ENCODE measurements at places on chromosomes 16 and 17.

- DNase-seq, result no peak
Observed at GRCh38 chr17:37562016-37562745, 47.0 kb downstream of the SYNRG start.

DNA sequence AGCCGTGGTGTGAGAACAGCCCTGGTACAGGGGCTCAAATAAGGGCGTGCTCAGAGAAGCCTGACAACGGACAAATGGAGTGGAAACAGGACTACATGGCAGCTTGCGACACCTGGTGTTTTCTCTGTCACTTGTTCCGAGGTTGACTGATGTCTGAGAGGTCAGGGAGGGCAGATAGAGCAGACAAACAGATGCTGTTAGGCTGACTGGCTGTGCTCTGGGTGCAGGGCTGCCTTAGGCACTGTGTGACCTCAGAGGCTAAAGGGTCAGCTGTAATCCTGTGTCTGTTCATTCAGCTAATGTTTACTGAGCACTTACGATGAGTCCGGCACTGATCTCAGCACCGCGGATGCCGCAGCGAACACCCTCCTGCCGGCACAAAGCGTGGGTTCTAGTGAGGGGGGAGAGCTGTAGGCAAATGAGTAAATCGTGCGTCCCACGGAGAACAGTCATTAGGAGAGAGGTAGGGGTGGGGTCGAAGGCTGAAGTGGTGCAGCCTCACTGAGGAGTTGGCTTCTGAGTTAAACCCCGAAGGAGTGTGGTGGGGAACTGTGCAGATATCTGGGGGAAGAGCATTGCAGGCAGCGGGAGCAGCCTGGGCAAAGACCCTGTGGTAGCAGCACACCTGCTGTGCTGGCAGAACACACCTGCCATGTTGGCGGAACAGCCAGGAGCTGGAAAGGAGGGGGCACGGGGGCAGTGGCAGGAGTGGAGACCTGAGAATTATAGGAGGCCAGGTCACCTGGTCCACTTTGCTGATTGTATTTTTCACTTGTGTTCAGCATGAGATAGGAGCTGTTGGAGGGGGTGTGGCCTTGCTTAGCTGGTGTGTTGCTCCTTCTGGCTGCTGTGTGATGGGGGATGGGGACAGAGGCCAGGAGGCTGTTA lies 35.0 kb downstream of the GPT2 start:
- no peak for DNase-seq

DNA sequence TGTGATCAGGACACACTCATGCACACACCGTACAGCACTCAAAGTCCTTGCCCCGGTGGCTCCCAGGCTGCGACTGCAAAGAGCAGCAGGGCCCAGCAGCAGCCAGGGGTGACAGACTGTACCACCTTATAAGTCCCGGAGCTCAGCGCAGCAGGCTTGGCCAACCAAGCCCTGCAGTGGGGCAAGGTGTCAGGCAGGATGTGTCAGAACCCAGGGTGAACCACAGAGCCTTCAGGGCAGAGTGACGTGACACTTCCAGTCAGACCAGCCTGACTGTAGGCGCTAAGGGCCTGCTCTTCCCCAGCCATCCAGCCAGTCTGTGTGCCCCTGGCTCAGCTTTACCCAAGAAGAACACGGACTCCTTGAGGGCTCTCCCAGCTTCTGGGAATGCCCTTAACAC lies 204.1 kb downstream of the COPRS start:
- DNase-seq, result no peak

DNA sequence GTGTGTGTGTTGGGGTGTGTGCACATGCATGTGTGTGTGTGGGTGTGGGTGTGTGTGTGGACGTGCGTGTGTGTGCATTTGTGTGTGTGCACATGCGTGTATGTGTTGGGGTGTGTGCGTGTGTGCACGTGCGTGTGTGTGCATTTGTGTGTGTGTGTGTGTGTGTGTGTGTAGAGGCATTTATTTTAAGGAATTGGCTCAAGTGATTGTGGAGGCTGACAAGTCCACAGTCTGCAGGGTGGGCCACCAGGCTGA lies 37.9 kb upstream of the JPH3 start:
- DNase-seq, result no peak

GRCh38 chr16:9090101-9090959 lies 1.1 kb upstream of the HAPSTR1 start:
- no peak for DNase-seq

DNA sequence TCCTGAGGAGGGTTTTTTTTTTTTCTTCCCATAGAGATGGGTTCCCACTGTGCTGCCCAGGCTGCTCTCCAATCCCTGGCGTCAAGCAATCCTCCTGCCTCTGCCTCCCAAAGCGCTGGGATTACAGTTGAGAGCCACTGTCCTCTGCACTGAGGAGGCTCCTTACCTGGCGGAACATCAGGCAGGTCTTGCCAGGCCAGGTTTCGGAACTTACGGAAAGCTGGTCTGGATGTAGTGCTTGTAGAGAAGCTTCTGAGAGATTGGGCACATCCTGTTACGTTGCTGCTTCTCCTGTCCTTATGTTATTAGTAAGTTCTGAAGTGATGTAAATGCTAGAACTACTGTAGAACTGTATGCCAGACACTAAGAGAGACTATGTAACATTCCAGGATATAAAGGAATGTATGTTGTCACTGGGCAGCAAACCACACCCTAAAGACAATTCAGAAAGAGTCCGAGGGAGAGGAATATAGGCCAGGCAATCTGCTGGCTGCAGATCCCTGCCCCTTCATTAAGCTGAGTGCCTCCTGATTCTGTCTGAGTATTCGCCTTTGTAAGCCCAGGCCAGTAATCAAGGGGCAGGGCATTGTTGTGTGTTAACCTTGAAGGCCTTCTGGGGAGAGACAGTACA lies 21.1 kb downstream of the ETV4 start:
- no peak for DNase-seq

- DNase-seq, result no peak
Observed at GRCh38 chr16:55274391-55274790, 49.6 kb upstream of the IRX6 start.

DNA sequence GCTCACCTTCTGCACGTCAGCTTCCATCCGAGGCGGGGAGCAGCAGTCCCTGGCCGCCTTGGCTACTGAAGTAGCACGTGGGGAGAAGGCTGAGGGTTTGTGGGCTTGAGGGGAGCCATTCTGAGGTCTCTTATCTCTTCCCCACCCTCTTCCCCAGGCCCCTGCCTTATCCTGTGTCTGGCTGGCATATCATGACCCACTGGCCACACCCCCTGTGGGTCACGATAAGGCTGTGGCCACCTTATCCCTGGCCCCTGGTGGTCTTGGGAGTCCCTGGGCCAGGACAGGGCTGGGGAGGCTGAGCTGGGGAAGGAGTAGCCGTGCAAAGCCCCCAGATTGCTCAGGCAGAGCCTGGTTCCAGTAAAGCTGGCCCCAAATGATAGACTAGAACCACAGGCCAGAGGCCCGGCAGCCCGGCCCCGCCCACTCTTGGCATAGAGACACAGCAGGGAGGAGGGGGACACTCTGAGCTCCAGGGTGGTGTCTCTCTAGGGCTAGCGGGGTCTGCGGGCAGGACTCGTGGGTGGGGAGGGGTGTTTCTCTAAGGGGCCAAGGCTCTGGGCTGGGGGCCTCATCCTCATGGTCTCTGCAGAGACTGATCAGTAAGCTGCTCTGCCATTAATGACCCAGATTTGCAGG lies 7.6 kb downstream of the SPNS2 start:
- DNase-seq, result no peak

DNA sequence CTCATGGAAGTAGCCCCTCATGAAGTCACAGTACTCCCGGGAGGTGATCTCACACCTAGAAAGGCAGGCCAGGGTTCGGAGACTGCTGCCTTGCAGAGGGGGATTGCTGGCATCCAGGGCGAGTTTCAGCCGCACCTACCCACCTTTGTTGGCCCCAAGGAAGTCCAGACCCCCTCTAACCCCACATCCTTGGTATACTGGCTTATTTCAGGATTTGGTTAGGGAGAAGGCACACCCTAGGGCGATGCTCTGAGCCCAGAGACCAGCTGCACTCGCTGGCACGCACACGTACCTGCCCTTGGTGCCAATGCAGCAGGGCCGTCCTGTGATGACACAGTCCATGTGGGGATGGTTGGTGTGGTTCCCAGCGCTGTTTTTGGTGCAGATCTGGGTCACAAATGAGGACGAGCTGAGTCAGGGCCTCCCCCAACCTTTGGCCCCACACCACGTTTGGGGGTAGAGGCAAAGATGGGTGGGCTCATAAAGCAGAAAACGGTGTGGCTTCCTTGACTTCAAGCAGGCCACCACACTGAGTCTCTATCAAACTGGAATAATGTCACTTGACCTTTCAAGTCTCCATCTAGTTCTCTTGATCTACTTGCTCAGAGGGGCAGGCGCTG lies 5.9 kb downstream of the SNRNP25 start:
- DNase-seq, result no peak

DNA sequence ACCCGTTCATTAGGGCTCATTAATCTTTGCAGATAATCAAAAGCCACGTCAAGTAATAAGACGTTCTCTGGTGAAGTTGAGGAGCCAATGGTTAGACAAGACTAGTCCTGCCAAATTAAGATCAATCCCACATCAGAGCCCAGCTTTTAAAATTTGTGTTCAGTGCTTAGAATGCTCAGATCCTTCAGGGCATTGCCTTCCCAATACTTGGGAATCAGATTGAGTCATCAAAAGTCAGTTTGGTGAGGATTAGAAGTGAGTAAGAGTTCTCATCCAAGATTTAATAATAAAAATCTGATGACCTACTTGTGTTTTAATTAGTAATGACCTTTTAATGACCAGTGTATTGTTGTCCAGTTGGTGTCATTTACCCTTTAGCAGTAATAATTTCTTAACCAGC lies 19.8 kb downstream of the MAP2K4 start:
- DNase-seq, result no peak

GRCh38 chr17:5473906-5474305 lies 5.1 kb upstream of the DHX33 start:
- no peak for DNase-seq

GRCh38 chr17:82443465-82444283 lies 6.9 kb downstream of the CYBC1 start:
- no peak for DNase-seq

GRCh38 chr16:19294156-19294649 lies 8.7 kb downstream of the CLEC19A start:
- no peak for DNase-seq

DNA sequence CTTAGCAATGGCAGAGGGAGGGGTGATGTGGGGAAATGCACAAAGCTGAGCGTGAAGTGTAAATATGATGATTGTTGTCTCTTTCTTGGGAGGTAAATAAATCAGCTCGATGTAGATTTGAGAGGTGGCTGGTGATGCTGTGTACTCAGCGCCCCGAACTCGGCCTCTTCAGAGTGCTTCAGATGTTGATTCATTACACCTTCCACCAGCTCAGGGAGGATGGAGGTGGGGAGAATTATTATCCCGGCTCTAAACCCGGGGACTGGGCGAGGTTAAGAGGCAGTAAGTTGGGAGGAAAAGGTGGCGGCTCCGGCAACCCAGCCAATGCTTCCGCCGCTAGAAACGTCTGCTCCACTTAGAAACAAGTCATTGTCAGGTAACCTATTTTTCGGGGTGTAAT lies 86.5 kb downstream of the RPA1 start:
- DNase-seq, result no peak

- no peak for DNase-seq
Observed at GRCh38 chr17:80923211-80924110, 68.2 kb upstream of the CHMP6 start.
